ENCODE measurements at places on chromosomes 1 and 21.

- DNase-seq = no peak
Observed at GRCh38 chr1:226764533-226764932, 25.5 kb upstream of the ITPKB start.

DNA sequence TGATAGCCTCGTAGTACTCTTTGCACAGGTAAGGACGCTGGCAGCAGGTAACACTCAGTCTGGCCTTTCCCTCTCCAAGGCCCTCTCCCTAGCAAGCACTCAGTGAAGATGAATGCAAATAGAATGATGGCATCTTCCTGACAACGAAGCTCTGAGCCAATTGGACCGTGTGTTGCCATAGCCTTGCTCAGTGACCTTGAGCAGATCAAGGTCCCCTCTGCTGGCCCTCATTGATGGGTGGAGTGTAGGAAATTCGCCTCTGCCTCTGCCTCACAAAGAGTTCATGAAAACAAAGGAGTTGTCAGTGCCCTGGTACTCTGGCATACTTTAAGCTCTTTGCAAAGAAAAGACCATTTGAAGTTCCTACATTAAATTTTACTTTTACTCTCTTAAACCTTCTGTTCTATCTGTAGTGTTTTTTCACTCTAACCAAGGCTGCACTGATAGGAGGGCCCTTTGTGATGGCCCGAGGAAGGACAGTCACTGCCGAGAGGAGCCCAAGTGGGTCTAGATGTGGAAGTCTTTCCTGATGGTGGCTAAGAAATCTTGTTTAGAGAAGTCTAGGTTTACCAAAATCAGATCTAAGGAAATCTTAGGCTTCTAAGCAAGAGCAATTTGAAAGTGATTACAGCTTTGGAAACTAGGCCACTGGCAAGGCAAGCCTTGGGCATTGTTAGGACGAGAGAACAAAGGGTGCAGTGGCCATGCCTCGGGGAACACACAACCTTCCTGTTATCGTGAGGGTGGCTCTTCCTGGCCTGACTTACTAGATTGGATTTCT lies 38.2 kb downstream of the SMYD2 start:
- DNase-seq = no peak

GRCh38 chr1:85378534-85378933 lies 86.4 kb downstream of the DDAH1 start:
- DNase-seq = no peak

DNA sequence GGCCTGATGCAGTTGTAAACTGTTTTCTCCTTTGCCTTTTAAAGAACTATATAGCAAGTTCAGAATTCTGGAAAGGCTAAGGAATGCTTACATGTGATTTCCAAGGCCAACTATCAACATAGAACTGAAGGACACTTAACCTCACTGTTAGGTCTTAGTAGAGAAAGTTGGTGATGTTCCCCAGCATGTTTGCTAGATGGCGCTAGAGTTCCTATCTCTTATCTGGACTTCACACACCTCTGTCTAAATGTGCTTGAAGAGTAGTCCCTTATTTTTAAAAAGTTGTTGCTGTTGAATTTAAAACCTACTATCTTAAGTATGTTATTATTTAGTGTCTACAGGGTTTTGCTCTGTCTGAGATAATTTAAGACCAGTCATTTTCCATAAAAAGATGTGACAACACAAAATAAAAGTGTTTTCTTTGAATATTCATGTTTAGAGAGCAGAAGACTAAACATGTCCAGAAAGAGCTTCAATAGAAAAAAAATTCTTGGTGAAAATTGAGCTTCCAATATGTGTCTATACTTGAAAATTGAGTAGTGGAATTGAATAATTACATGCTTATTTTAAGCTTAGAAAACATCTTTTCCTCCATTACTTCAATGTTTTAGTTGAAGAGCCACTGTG lies 237.3 kb downstream of the S1PR1 start:
- DNase-seq = peak; percentile 77

GRCh38 chr21:37562920-37563640 lies 196.5 kb downstream of the DYRK1A start:
- DNase-seq = no peak

DNA sequence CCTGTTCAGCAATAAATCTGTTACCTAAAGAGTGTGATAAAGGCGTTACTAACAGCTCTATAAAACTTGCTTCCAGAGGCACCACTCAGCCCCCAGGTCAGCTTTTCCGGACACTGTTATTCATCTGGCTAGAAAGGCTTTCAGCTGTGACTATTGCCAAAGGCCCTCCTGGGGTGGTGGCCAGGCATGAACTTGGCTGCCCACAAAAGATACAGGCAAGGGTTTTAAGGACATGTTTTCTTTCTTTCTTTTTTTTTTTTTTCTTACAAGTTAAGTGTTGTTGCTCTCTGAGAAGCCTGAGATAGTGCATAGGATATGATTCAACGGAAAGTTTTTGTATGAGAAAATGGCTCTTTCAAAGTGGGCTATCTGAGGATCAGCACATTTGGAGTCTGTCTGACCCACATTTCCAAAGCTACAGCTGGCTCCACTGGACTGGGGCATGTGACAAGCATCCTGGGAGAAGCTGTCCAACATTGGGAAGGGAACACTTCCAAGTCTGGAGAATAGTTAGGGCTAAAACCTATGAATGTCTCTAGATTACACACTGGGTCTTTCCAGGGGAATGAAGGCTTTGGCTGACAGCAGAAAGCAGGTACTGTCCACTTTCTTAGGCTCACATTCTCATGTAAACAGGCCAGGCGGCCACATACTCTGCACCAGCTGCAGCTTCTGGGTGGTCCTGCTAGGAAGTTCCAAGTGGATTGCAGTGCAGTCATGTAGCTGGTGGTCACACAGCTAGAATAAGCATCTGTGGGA lies 639.7 kb downstream of the LMO4 start:
- no peak for DNase-seq

GRCh38 chr1:220757441-220757840 lies 9.3 kb downstream of the MTARC2 start:
- DNase-seq = no peak

- no peak for DNase-seq
Observed at GRCh38 chr1:7650801-7651200, 120.3 kb upstream of the VAMP3 start.

DNA sequence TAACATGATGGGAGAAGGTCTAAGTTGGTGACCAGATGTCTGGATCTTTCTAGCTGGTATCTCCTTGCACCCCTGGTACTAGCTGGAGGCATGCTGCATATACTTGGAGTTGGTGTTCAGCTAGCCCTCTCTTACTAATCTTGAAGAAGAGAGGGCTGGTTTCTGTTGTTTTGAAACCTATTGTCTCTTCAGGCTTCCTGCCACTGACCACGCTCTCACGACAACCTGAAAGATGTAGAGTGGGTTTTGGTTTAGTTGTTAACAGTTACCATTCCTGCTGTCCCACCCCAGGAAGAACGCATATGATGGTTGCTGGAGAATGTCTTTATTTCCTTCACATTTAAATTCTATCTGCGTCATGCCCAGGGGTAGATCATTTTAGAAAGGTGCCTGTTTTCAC lies 3.6 kb downstream of the MAN1C1 start:
- no peak for DNase-seq

DNA sequence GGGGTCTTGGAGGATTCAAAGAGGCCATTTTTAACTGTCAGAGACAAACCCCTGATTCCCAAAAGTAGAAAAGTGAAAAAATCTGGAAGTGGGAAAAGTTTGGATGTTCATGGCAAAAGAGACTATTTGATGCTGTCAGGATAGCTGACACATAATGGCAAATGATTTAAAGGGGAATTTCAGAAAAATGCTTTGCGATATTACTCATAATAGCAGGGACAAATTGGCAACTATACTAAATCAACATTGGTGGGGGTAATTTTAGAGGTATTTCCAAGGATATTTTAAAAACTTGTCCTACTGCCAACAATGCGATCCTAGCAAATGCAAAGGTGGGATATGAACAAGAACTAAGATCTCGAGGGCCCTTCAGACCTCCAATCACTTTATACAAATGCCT lies 5.3 kb upstream of the GSTM4 start:
- DNase-seq = no peak

GRCh38 chr21:45470773-45471524 lies 66.0 kb downstream of the COL18A1 start:
- no peak for DNase-seq

DNA sequence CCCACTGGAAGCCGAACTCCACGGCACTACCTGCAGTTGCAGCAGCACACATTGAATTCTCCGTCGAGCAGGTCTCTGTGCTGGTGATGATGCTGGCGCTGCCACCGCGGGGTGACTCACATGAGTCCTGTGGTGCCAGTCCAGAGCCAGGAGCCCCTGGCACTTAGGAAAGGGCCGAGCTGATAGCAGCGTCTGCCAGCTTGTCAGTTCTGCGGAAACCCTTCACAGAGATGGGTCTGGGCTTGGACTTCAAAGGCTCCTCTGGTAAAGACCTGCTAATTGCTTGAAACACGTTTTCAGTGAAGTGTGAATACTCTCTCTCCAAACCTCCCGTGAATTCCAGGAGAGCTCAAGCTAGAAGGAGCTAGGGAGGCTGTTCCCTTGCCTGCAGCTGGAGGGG lies 92.2 kb downstream of the GRIK3 start:
- no peak for DNase-seq

DNA sequence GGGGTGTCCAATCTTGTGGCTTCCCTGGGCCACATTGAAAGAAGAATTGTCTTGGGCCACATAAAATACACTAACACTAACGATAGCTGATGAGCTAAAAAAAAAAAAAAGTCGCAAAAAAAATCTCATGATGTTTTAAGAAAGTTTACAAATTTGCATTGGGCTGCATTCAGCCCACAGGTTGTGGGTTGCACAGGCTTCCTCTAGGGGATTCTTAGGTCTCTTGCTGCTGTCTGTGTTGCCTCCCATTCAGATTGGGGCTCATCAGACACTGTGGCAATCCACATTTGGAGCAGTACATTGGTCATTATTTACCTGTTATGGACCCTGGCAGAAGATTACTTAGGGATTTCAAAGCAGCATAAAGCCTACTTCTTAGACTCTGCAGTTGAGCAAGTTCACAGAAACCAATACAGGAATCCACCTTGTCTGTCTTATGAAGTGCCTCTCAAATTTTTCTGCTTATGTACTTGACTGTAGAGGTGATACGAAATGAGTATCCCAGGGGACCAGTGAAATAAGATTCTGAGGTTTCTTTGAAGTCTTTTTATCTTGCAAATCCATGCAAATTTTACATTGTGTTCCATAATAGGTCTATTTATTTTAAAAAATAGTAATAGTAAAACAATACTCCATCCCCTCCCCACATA lies 205.5 kb downstream of the RPS6KC1 start:
- DNase-seq = no peak
